ENCODE measurements at places on chromosomes 7 and 10.

- no peak for DNase-seq
Observed at GRCh38 chr10:70885481-70885880, 2.9 kb downstream of the PCBD1 start.

DNA sequence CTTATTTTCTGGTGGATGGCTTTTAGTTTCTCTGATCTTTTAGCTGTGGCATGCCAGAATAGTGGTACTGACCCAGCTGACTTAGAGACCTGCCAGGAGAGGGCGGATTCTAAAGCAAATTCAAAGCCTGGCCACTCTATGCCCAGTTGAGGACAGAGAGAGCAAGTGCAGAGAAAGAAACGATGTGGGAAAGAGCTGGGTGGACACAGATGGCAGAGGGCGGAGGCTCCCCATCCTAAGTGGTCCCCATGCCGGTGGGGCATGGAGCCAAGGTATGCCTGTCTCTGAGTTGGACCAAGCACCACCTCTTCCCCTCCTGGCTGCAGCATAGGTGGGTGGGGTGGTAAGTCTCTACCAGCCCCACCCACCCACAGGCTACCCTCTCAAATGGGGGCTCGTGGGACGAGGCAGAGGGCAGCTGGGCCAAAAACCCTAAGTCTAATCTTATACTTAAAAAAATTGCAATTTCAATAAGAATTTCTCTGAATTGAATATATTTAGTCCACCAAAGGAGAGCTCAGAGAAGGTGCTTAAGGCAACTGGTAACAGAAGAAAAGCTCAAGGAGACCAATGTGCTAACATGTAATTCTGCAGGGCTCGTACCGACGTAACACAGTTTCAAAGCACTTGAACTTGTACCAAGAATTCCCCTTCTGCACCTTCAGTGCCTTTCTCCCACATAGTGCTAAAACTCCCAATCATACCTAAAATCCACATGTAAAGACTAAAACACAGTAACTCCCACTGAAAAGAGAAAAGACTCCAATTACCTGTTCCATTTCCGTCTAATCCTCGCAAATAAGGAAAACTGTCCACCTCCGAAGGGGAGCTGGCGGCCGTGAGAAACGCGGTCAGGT is 85.7 kb upstream of the NMT2 start:
- no peak for DNase-seq

DNA sequence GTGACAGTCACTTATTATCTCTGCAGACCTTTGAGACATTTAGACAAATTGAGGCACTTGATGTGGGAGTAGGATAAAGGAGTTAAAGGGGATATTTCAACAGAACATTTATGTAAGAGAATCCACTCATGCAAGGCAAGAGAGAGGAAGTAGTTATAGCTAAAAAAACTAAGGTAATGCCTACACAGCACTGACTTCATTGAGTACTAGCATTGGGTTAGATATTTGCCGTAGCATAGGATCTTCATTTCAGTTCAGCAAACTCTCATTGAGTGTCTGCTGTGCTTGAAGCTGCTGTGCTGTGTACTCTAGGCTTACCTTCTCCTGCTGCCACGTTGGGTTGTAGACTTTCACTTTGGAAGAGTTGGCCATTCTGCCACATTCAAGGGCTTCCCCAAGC is 10.5 kb upstream of the ENTPD1 start:
- no peak for DNase-seq

DNA sequence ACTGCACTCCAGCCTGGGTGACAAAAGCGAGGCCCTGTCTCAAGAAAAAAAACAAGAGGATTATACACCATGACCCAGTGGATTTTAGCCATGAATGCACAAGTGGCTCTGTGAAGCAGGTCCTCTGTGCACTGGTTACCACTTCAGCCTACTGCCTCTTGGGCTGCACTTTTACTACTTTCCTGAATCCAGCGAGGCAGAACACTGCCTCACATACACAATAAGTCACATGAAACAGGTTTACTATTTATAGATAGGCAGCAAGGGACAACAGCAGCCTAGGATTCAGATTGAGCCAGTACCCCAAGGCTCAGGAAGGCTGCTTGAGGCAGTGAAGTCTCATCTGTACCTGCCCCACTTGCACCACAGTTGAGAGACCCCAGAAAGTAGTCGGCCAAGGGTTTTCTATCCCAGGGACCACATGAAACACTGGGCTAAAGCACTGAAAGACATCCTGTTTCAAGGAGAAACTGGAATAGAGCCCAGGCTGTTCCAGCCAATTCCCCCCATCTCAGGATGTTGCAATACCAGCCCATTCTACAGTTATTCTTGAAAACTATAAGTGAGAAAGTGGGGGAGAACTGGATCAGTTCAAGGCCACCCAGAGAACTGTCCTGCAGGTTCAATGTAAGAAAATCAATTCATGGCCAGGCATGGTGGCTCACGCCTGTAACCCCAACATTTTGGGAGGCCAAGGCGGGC is 10.3 kb upstream of the OGDH start:
- DNase-seq: no peak

GRCh38 chr7:15085366-15085765 is 182.8 kb upstream of the DGKB start:
- no peak for DNase-seq

DNA sequence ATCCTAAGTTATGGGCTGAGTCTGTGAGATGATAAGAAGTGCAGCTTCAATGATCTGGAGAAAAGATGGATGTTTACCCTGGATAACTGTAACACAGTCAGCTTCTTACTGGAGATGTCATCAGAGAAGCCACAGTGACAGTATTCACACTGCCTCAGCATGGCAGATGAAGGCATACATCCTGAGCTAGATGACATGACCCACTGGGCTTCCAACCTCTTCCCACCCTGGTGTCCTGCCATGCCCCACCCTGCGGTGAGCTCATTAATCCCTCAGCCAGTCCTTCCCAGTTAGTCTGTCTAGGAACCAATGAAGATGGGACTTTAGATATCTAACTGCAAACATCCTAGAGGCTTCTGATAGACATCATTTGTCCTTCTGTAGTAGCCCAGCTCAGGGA is 213.8 kb downstream of the TAX1BP1 start:
- no peak for DNase-seq

GRCh38 chr10:15419279-15419874 is 48.3 kb upstream of the FAM171A1 start:
- DNase-seq: peak; percentile 31

GRCh38 chr7:117188949-117189592 is 133.8 kb downstream of the WNT2 start:
- no peak for DNase-seq

GRCh38 chr7:51124321-51124720 is 192.3 kb downstream of the COBL start:
- no peak for DNase-seq

DNA sequence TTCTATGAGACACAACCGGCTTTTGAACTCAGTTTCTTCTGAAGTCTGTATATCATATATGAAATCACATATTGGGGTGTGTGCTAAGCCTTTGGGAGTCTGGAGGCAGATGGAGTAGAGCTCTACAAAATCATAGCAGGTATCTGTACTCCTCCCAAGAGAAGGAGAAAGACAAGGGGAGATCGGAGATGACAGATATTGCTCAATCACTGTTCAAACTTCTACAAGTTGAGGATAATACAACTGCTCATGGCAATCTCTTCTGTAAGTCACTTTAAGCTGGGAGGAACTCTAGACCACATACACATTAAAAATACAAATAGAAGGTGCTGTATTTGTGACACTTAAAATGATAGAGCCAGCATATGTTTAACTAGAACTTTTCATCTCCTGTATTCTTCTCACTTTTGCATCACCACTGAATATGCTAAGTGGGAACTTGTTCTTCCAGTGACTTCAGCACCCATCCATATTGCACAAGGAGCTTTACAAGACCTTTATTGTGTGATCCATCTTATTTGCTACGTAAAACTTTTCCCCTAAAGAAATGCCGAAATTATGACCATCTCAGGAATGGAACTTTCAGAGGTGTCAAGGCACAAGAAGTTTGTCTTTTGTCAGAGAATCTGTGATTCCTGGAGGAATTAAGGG is 381.4 kb downstream of the PHTF2 start:
- no peak for DNase-seq

DNA sequence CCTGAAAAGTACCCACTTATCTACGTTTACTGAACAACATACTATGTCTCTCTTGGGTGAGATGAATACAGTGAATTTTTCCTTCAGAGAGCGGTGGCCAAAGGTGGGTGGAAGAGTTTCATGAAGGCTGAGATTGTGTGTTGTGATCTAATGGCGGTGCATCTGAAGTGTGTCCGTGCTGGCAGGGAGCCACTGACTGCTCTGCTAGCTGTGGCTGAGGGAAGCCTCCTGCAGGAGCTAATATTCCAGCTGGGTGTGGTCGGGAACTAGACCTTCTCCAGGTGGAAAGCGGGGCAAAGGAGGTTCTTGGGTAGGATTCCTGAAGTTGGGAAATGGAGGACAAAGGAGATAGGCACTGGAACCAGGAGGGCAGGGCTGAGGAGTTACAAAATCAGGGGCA is 69.2 kb upstream of the GRB10 start:
- no peak for DNase-seq

GRCh38 chr7:18520450-18521235 is 25.1 kb downstream of the HDAC9 start:
- DNase-seq: no peak

GRCh38 chr7:130144312-130145171 is 60.7 kb downstream of the TMEM209 start:
- DNase-seq: no peak

GRCh38 chr10:42753126-42753506 is 29.5 kb upstream of the BMS1 start:
- DNase-seq: peak; percentile 72

DNA sequence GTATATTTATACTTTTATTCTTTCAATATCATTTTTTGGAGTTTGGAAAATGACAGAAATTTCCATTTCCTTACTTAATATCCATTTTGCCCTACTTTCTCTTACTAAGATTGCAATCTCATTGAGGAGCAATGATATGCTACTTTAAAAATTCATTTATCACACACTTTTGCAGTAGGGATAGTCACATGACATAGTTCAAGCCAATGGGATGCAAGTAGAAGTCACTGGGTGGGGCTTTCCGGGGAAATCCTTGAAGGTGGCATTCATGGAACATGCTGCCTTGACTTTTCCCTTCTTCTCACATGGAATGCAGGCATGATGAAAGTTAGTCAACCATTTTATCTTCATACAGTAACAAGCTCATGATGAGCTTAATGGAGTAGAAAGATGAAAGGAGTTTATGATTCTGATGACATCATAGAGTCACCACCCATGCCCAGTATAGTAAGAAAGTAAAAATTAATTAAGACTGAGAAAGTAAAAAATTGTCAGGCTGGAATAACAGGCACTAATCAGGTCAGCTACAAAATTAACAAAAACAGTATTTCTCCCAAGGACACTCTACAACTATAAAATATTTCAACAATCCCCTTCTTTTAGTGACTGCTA is 33.4 kb downstream of the IQUB start:
- no peak for DNase-seq

DNA sequence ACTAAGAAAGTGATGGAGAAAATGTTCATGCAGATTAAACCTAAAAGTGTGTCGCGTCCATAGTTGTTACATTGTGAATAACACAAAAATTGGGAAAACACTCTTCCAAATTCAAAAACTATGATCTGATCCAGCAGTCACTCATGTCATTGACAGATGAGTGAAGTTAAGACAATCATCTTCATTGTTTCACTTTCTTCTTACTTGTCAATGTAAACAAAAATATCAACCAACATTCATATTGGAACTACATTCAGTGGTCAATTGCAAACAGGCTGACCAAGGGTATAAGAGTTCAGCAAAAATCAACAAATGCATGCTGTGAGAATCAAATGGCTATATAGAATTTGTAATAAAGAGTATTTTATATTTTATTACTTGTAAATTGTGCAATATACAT is 1.8 kb downstream of the FRMPD2 start:
- no peak for DNase-seq

GRCh38 chr7:114988755-114989375 is 67.0 kb downstream of the MDFIC start:
- DNase-seq: no peak

DNA sequence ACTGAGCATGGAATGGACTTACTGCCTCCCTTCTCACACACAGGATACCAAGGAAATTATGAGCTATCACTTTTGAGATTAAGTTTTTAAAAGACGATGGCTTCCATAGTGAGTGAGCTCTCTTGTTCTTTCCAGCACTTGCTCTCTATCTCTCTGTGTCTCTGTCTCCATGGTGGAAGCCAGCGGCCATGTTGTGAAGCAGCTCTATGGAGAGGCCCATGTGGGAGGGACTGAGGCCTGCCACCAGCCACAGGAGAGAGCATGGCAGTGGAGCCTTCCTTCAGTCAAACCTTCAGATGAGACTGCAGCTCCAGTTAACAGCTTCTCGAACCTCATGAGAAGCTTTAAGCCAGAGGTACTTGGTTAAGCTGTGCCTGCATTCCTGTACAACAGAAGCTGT is 20.5 kb upstream of the PDIA4 start:
- no peak for DNase-seq

- no peak for DNase-seq
Observed at GRCh38 chr7:157358041-157358752, 21.4 kb downstream of the DNAJB6 start.

DNA sequence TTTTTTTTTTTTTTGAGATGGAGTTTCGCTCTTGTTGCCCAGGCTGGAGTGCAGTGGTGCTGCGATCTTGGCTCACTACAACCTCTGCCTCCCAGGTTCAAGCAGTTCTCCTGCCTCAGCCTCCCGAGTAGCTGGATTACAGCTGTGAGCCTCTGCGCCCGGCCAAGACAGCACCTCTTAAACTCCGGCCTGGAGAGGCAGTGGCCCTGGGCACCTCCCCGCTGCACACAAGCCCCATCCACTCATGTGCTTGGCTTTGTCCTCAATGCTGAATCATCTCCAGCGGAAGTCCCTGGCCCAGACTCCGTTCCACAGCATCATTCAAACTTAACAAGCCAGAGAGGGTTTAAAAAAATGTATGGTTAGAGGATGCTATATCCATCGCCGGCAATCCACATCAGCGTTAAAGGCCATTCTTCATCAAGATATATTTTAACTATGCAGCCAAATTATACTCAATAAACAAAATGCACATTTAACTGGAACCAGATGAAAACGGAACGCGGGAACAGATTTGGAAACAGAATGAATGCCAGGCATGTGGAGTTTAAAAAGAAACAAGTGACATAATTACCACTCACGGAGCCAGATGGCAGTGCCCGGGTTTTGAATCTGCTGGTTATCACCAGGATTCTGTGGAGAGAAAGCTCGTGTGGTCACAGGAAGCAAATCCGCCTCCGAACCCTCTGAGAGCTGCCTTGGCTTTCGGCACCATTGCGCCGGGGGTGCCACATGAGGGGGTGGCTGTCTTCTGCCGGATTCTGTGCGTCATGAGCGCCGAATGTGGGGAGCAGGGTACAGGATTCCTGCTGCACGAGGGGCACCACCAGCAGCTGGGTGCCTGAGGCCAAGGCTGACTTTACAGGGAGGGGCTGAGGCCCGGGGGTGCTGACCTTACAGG is 45.6 kb upstream of the CFAP46 start:
- DNase-seq: no peak

GRCh38 chr7:100584683-100585510 is 1.0 kb downstream of the LRCH4 start:
- no peak for DNase-seq

- no peak for DNase-seq
Observed at GRCh38 chr7:141928845-141929195, 12.6 kb downstream of the OR9A4 start.

GRCh38 chr7:87874066-87874465 is 2.1 kb downstream of the SLC25A40 start:
- no peak for DNase-seq

- DNase-seq: no peak
Observed at GRCh38 chr7:37414352-37414983, 34.2 kb downstream of the ELMO1 start.
